ENCODE measurements at places on chromosomes 11 and 22.
A peak's percentile ranks its signal among the peaks of the same experiment; 100 is the strongest.

GRCh38 chr22:37402184-37402506 is 25.1 kb downstream of the ELFN2 start:
- DNase-seq, result no peak
- H3K4me1 ChIP-seq, result 0 out of 2 replicates have a peak, but pooled peaks cover 4% of the 10 kb centered on the region
- no peaks in the 10 kb centered on the region for H3K27me3 ChIP-seq
- H3K36me3 ChIP-seq, result no peaks in the 10 kb centered on the region
- no peak overlapping the region for H3K27ac ChIP-seq

- H3K27ac ChIP-seq, result no peak overlapping the region
- DNase-seq, result peak; percentile 60
- no peaks in the 10 kb centered on the region for H3K36me3 ChIP-seq
- H3K4me3 ChIP-seq, result no peak overlapping the region
Measured at GRCh38 chr11:1640076-1640946, 10.7 kb downstream of the KRTAP5-5 start.

DNA sequence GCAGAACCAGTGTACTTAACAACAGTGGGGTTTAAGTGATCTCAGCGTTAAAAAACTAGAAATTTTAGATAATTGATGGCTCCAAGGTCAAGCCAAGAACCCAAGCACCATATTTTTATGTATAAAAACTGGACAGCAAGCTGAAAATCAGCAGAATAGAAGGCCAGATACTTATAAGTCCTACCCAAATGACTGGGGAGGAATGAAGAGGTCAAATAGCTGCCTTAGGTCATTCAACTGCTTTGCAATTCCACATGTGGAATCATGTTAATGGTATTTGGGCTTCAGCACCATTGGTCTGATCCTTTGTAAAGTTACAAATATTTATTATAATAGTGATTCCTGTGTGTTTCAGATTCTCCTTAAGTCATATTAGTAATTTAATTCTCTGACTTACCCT is 108.4 kb downstream of the FAT3 start:
- H3K27ac ChIP-seq, result no peak overlapping the region
- no peak overlapping the region for H3K4me3 ChIP-seq
- H3K36me3 ChIP-seq, result no peaks in the 10 kb centered on the region
- no peaks in the 10 kb centered on the region for H3K27me3 ChIP-seq
- DNase-seq, result peak; percentile 38
- peaks cover 14% of the 10 kb centered on the region for H3K4me1 ChIP-seq

GRCh38 chr11:17877886-17878285 is 135.0 kb downstream of the SERGEF start:
- no peak for DNase-seq
- no peaks in the 10 kb centered on the region for H3K4me1 ChIP-seq
- H3K27me3 ChIP-seq, result no peaks in the 10 kb centered on the region
- no peak overlapping the region for H3K27ac ChIP-seq
- H3K36me3 ChIP-seq, result no peaks in the 10 kb centered on the region

- DNase-seq, result peak; percentile 18
- no peaks in the 10 kb centered on the region for H3K36me3 ChIP-seq
- H3K4me1 ChIP-seq, result peaks cover 47% of the 10 kb centered on the region
- no peak overlapping the region for H3K27ac ChIP-seq
- H3K4me3 ChIP-seq, result no peak overlapping the region
Measured at GRCh38 chr11:26987731-26988130, 6.2 kb upstream of the FIBIN start.

GRCh38 chr22:17566776-17567175 is 3.5 kb downstream of the SLC25A18 start:
- no peak overlapping the region for H3K27ac ChIP-seq
- H3K4me3 ChIP-seq, result no peak overlapping the region
- H3K36me3 ChIP-seq, result no peaks in the 10 kb centered on the region
- H3K4me1 ChIP-seq, result peaks cover 13% of the 10 kb centered on the region
- no peak for DNase-seq

DNA sequence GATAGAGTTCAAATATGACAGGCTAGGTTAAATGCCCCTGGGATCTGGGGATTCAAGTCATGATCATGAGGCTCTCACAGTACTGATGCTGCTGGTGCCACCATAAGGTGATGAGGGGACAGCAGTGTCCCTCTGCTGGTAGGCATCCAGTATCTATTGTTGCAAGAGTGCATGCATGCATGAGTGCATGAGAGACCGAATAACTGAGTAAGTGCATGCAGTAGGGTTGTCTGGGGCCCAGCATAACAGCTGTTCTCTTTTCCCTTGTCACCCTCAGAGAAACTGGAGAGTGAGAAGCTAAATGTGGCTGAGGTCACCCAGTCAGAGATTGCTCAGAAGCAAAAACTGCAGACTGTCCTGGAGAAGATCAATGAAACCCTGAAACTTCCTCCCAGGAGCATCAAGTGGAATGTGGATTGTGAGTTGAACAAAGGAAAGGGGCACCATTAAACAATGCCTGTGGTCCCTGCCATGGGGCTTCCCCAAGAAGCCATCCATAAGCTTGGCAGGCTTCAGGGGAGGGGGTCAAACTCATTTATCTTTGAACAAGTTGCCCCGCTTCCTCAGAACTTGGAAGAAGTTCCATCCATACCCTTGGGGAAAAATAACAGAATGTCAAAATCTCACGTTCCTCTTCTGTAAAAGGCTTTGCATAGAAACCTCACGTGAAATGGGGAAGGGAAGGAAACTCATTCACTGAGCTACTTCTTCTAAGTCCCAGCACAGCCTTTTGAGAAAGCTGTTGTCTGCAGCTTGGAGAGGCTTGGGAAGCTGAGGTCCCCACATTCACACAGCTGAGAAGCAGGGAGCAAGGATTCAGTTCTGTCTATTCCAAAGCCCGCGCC is 119.0 kb downstream of the PARVA start:
- DNase-seq, result no peak
- no peaks in the 10 kb centered on the region for H3K27me3 ChIP-seq
- peaks cover 18% of the 10 kb centered on the region for H3K4me1 ChIP-seq
- H3K27ac ChIP-seq, result no peak overlapping the region

DNA sequence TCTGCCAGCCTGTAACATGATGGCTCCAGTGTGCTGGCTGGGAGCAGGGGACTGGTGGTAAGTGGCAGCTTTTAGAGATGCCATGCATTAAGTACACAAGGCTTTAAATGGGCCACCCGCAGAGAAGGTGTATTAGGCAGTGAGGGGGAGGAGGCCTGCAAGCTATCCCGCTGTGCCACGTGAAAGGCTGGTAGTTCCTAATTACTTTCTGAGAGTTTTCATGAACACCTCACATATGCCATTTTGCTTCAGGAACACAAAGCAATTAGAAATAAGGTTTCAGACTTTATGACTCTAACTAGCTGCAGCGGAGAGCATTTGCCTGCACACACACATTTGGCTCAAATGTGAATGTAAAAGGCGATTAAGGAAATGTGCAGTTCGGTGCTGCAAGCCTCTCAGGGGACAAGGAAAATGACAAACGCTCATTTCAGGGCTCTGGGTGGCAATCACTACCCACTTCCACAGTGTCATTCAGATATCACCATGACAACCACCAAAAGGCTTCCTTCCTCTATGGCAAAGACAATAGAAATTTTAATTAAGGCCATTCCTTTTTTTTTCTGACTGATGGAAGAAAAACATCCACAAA is 116.6 kb downstream of the PLEKHA7 start:
- no peaks in the 10 kb centered on the region for H3K4me1 ChIP-seq
- H3K27me3 ChIP-seq, result 0 out of 2 replicates have a peak, but pooled peaks cover 9% of the 10 kb centered on the region
- no peaks in the 10 kb centered on the region for H3K36me3 ChIP-seq
- no peak overlapping the region for H3K27ac ChIP-seq
- no peak for DNase-seq

DNA sequence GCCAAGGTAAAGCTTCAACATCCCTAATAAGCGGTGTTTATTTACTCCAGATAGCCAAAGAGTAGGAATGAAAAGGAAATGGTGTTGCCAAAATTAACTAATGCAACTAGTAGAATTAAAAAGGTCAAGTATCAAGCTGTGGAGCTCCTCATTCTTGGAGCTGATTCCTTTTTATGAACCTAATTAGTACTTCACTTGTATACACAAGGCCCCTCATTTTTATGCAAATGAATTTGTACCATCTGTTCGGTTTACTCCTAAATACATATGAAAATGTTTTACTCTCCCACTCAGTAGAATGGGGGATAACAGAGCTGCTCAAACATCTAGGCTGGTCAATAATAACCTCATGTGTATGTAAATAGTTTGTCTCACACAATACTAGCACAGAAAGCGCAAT is 426.4 kb upstream of the LUZP2 start:
- H3K4me3 ChIP-seq, result no peak overlapping the region
- no peak overlapping the region for H3K27ac ChIP-seq
- H3K27me3 ChIP-seq, result no peaks in the 10 kb centered on the region
- H3K4me1 ChIP-seq, result no peaks in the 10 kb centered on the region

DNA sequence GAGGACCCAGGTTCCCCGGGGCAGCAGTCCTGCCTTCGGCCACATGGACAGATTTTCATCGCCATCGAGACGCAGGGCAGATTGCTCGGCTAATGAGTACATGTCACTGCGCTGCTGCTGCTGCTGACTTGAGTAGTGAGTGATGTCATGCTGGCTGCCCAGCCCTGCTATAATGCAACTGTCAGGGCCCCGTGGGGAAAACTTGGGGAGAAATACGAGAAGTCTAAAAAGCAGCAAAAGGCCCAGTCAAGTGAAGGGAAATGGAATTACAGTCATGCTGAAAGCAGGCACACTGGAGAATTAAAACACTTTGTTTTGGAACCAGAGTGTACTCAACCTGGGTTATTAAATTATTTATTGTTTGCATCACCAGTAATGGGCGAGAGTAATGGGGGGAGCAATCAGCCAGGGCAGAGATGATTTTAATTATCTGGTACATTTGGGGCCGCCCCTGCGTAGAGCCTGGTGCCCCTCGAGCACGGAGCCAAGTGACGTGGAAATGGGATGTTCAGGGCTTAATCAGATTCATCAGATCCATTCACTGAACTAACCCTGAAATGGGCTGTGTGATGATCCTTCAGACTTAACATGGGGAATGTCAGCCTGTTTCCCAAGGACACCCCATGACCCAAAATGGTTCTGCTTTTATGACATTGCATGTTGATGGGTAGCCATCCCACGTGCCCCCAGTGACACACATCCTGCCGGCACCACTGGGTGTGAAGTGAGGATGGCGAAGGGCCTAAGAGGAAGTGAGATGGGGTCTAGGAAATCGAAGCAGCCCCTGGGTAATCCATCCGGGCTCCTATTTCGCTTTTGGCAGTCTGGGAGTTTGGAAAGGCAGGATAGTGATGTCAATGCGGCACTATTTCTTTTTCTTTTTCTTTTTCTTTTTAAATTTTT is 241.6 kb upstream of the CADM1 start:
- no peaks in the 10 kb centered on the region for H3K27me3 ChIP-seq
- no peaks in the 10 kb centered on the region for H3K36me3 ChIP-seq
- H3K4me3 ChIP-seq, result no peak overlapping the region

- H3K4me1 ChIP-seq, result peaks cover 9% of the 10 kb centered on the region
- H3K27ac ChIP-seq, result no peak overlapping the region
- peak; percentile 57 for DNase-seq
- H3K27me3 ChIP-seq, result no peaks in the 10 kb centered on the region
Measured at GRCh38 chr11:46347637-46348311, 511 bp downstream of the DGKZ start.

- no peak overlapping the region for H3K4me3 ChIP-seq
- peaks cover 6% of the 10 kb centered on the region for H3K27me3 ChIP-seq
- no peak for DNase-seq
- no peaks in the 10 kb centered on the region for H3K36me3 ChIP-seq
- no peaks in the 10 kb centered on the region for H3K4me1 ChIP-seq
Measured at GRCh38 chr11:130188585-130189347, 29.2 kb downstream of the ST14 start.

DNA sequence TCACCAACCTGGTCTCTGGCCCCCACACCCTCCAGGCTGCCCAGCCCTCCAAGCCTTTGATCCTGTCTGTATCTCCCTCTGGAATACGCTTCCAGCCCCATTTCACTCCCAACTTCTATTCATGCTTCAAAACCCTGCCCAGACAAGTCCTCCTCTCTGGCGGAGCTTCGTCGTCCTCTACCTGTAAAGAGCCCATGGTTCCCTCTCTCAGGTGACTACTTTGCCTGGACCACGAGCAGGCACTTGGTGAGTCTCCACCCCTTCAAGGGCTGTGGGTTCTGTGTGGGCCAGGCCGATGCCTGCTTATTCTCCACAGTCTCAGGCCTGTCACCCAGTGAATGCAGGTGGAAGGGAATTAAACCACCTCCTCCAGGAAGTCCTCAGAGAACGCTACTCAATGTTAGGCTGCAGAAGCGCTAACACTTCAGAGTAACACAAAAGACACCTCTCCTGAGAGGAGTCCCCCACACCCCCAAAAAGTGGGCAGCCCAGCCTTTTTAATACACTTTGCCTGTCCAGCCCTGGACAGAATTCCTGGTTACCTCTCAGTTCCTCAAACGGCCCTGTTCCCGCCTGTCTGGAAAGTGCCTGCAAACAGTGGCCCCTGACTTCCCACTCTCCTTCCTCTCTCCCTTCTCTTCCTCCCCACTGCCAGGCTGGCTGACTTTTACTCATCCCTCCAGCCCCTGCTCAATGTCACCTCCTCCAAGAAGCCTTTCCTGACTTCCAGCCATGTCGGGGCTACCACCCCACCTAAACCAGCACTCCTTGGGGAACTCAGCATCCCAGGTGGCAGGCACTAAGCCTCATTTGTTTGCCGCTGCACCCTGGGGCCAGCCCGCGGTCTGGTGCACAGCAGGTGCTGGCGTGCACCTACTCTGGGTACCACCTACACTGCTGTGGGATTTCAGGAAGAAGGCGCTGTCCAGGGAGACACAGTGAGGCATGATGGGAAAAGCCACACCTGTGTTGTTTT is 9.0 kb downstream of the RAC2 start:
- H3K27me3 ChIP-seq, result no peaks in the 10 kb centered on the region
- peaks cover 14% of the 10 kb centered on the region for H3K4me1 ChIP-seq

DNA sequence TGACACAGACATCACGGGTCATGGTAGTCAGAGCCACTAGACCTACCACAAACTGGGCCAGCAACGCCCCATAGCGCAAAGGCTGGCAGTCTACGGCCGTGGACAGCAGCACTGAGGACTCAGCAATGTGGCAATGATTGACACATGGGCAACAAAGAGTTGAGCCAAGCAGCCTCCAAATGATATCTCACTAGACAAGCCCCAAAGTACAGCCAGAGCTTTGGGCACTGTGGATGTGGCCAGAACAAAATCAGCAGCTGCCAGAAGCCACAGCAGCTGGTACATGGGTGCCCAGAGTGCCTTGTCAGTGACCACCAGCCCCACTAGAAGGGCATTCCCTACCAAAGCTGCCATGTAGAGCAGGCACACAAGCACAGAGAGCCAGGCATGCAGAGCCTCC is 11.2 kb upstream of the UBQLNL start:
- H3K4me3 ChIP-seq, result no peak overlapping the region
- no peaks in the 10 kb centered on the region for H3K36me3 ChIP-seq
- H3K27ac ChIP-seq, result no peak overlapping the region
- DNase-seq, result no peak
- no peaks in the 10 kb centered on the region for H3K4me1 ChIP-seq

GRCh38 chr11:3674189-3674588 is 3.0 kb upstream of the CHRNA10 start:
- no peaks in the 10 kb centered on the region for H3K27me3 ChIP-seq
- DNase-seq, result peak; percentile 64
- H3K27ac ChIP-seq, result peak overlapping the region; percentile 16
- peaks cover 6% of the 10 kb centered on the region for H3K4me1 ChIP-seq
- H3K36me3 ChIP-seq, result peaks cover 53% of the 10 kb centered on the region

Measured in GM23248 (cell line).